ENCODE measurements at places on chromosomes 7 and 10.
A peak's percentile ranks its signal among the peaks of the same experiment; 100 is the strongest.

- peak; percentile 62 for DNase-seq
Observed at GRCh38 chr7:10889266-10889898, 84.3 kb upstream of the PHF14 start.

DNA sequence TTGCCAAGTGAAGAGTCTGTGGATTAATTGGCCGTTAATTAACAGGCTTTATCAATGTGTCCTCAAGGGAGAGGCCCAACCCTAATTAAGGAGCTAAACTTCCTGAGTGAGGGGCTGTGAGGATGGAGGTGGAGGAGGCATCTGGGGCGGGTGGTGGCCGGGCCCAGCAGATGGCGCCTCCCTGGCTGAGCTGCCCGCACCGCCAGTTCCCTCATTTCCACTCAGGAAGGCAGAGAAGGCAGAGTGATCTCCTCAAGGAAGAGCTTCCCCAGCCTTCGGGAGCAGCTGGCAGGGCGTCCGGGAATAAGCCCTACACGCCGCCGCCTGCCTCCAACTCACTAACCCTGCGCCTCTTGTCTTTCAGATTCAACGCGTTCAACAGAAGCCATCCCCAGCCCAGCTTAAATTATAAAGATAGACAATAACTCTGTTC, 112.2 kb downstream of the CYTH3 start:
- DNase-seq: peak; percentile 84

DNA sequence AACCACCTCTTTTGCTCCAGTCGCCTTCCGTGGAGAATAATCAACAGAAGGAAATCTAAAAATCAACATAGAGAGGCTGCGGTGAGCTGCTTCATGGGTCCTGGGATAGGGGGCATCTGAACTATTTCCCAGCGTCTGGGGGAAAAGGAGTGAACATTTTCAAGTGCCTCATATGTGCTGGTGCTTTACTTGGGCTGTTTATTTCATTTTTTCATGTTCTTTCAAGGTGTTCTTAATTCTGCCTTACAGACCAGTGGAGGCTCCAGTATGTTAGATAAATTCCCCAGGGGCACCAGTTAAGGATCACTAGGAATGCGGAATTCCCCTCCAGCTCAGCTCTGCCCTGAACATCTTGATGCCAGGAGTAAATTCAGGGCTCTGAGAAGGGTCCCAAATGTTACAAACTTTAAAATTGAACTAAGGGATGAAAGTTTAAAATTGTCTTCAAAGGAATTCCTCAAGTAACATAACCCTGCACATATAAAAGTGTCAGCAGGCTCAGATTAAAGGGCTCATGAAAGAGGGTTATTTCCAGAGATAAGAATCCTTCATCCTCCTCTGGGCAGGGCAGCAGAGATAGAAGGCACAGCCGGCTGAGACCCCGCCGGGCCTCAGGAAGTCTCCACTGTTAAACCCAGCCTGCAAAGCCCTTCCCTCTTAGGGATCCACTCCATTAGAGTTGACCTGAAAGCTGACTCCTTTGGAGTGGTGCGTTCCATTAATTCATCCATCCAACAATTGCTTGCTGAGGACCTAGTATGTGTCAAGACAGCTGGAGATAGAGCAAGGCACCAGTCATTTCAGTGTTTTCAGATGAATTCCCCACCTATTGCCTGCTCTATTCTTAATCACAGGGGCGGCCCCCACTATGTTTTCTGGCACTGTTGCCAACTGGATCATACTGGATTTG, 345.8 kb downstream of the KCNMA1 start:
- DNase-seq: peak; percentile 20

DNA sequence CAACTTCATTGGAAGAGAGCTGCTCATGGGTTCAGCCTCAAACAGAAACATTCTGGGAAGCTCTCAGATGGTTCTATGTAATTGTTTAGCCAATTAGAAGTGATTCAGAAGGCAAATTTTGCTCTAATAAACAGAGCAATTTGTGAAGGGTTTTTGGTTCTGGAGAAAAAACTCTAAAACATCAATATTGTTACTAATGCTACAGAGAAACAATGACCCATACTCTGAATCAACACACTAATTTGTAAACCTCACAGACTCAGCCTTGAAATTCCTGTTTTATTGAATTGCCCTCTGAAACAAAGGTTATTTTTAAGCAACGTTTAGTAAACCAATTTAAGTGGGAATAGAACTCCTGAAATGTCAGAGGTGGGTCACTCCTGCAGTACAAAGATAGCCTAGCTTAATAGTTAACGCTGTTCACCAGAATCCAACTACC, 171.6 kb upstream of the SVIL start:
- peak; percentile 36 for DNase-seq

- no peak for DNase-seq
Observed at GRCh38 chr7:48837266-48837665, 87.1 kb upstream of the CDC14C start.

DNA sequence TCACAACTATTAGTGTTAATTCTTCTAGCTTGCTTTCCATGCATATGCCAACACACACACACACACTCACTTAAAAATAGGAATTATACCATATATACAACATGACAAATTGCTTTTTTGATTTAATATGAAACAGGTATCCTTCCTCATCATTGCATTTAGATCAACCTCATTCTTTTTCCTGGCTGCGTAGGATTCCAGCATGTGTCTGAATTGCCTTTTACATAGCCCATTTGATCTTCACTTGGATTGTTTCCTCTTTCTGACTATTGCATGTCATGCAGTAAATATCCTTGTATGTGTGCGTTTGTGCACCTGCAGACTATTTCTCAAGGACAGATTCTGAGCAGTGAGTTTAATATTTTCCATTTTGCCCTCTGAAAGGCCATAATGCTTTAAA, 28.2 kb downstream of the TACR2 start:
- no peak for DNase-seq

All from fibroblast of mammary gland (primary cell).